Activated T-cell treated with anti-CD3 and anti-CD28 coated beads, Interleukin-2, amount 50 U/mL, for 4 hours (primary cell): ENCODE measurements at places on chromosomes 6 and 20. TPM values are rescaled to one million over a fixed set of nuclear protein-coding genes. Genes with fewer than 3 reads are reported as not detected.

The ZC2HC1B gene
- not detected for total RNA-seq

The WFDC12 gene
- total RNA-seq = not detected

The PPP2R5D gene
- total RNA-seq = 32.9 TPM

GRCh38 chr20:48614593-48615274 is 213.1 kb downstream of the PREX1 start:
- DNase-seq = no peak

- no peak for DNase-seq
Observed at GRCh38 chr6:119493980-119494379, 144.4 kb upstream of the MAN1A1 start.

- DNase-seq = no peak
Observed at GRCh38 chr6:5525209-5525608, 263.9 kb downstream of the FARS2 start.
